Activated CD4-positive, CD25-positive, alpha-beta regulatory T cell treated with anti-CD3 and anti-CD28 coated beads, Interleukin-2, amount 50 U/mL, for 24 hours (primary cell): ENCODE measurements at places on chromosomes 1 and 21.

DNA sequence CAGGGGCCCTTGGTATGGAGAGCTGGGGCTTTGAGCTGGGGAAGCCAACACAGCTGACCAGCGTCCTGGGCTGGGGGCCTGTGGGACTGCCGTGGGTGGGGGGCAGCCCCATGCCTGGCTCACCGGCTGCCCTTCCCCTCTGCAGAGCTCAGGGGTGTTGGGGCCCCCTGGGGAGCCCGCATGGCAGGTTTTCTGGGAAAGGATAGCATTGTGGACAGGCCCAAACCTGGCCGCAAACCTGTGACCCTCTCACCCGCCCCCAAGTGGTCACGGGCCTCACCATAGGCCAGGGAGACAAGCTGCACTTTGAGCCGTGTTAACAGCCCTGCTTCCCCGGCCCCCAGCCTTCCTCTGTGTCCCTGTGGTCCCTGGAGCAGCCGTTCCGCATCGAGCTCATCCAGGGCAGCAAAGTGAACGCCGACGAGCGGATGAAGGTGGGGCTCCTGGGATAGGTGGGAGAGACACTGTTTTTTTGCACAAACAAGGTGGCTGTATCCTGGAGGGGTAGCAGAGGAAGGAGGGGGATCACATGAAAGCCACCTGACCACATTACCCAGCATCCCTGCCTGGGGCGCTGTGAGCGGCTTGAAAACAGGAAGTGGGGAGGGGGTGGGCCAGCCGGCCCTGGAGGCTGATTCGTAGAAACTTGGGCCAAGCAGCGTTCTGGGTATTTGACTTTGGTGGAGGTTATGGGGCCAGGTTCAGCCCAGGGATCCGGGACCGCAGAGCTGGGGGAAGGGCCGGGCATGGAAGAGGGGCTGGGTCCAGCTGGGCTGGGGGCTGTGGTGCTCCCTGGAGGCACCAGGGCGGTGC lies 65.9 kb downstream of the PIK3CD start:
- peak; percentile 75 for ATAC-seq

- no peak for ATAC-seq
Observed at GRCh38 chr1:226236826-226237225, 13.4 kb downstream of the MIXL1 start.

- no peak for ATAC-seq
Observed at GRCh38 chr1:63886340-63886739, 112.5 kb downstream of the ROR1 start.

- no peak for ATAC-seq
Observed at GRCh38 chr1:4512636-4513035, 141.8 kb upstream of the AJAP1 start.

DNA sequence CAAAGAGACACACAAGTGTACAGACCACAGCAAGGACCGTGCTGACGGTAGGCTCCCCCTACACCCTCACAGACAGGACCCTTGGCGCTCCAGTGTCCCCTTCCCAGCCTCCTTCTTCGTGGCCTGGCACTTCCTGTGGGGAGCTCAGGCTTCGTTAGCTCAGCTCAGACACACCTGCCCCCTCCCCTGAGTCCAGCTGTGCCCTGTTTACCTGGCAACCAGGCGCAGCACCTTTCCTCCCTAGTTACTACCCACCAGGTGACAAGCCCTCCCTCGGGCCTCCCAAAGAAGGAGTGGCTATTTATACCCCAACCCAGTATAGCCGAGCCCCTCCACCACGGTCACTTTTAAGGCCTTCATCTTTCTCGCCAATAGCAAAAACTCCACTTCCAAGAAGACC lies 4.7 kb downstream of the CELF3 start:
- no peak for ATAC-seq

DNA sequence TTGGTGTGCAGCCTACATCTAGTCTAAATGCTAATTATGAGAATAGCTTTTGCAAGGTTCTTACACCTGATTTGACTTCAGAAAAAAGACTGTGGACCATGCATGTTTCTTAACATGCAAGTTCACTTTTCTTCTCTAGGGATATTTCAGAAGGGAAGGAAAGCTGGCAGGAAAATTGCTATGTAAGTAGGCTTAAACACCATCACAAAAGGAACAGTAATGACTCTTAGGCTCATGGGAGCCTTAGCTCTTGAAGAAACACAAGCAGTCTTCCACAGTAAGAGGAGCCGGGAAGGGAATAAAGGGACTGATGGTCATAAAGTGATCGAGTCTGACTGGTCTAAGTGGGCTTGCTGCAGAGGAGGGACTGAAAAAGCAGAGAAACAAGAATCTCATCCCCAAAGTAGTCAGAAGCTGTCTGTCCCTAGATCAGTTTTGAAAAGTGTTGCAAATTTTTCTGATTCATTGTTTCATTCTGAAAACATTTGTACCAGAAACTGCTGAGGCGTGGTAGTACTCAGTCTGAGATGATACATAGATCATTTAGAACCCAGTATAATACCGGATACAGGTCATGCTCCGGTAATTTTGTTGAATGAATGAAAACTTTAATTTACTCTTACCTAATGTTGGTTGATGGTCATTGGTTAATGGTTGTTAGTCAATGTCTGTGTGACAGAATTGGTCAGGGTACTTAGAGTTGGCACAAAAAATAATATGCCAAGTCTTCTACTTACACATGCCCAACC lies 40.9 kb downstream of the SMYD2 start:
- no peak for ATAC-seq

GRCh38 chr1:154182344-154183045 lies 9.4 kb downstream of the TPM3 start:
- ATAC-seq: peak; percentile 65

DNA sequence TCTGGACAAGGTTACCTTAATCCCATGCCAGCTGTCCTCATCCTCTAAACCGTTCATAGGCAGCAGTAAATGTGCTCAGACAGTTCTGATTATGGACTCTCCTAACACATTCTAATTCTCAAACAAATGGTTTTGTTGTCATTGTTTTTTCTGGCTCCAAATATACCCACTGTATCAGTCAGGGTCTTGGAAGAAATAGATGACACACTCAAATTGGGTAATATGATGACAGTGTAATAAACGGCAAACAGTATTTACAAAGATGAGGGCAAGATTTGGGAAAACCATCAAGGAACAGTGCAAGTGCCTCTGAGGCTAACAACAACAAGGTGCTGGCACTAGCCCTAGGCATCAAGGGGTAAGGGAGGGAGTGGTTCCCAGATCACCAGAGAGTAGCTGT lies 4.3 kb upstream of the CDC20 start:
- no peak for ATAC-seq

DNA sequence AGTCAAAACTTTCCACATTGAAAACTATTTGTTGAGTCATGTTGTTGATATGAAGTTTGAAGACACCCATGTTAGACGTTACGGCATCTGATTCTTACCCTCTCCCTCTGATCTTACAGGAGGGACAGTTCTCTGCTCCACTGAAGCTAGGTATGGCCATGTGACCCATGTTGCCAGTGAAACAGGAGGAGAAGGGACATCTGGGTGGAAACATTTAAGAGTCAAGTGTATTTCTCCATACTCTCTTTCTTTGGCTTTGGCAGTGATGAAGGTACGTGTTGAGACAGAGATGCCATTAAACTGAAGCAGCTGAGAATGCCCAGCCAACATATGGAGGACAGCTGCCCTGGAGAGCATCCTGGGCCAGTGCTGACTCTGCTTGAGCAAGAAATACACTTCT lies 198.4 kb upstream of the PTGFR start:
- no peak for ATAC-seq

- no peak for ATAC-seq
Observed at GRCh38 chr1:94327001-94327690, 89.8 kb upstream of the ARHGAP29 start.

DNA sequence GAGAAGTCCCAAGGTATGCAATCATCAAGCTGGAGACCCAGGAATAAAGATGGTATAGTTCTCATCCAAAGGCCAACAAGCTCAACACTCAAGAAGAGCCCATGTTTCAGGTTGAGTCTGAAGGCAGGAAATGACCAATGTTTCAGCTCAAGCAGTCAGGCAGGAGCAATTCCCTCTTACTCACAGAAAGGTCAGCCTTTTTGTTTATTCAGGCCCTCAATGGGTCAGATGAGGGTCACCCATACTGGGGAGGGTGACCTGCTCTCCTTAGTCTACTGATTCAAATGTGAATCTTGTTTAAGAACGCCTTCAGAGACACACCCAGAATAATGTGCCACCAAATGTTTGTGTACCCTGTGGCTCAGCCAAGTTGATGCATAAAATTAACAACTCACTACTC lies 262.4 kb downstream of the USP25 start:
- no peak for ATAC-seq

DNA sequence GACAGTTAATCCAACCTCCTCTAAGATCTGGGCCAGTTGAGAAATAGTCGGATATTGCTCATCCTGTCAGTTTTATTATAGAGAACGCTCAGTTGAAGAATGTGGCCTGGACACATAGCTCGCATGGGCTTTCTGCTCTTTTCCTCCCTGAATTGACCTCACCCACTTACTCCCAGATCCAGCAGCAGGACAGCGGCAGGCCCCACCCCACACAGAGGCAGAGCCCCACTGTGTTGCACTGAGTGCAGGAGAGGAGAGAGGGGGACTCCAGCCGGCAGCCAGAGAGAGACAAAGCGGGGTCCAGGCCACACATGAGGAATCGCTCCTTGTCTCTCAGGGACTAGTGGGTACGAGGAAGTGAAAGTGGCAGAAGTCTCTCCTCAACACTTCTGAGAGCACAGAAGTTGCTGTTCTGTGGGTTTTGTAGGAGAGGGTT lies 78.6 kb downstream of the LAMC1 start:
- ATAC-seq: no peak

DNA sequence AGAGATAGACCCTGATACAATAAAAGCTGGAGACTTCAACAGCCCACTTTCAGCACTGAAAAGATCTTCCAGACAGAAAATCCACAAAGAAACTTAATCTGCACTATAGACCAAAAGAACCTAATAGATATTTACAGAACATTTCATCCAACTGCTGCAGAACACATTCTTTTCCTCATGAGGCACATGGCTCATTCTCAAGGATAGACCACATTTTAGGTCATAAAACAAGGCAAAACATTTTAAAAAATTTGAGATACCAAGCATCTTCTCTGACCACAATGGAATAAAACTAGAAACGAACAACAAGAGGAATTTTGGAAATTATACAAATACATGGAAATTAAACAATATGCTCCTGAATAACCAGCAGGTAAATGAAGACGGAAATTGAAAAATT lies 15.0 kb upstream of the IL20 start:
- no peak for ATAC-seq

DNA sequence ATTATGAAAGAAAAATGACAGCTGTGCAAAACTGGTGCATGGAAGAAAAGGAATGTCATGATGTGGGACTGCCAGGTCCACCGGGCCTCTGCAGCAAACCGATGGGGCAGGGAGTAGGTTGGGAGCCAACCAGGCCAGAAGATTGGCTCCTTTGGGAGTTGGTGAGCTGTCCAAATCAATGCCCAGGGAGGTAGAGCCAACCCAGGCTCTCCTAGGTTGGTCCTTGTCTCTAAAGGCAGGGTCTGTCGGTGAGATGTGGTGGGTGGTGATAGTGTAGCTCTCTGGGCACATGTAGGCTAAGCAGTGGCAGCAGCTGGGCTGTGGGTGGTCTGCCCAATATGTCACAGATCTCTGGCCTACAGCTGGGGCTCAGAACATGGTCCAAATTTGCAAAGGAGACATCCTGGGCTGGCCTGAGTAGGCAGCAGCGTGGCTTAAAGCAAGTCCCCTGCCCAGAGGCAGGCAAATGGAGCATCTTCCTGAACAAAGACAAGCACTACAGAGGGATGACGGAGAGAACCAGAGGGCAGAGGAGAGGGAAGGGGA lies 61.2 kb upstream of the PRDX6 start:
- no peak for ATAC-seq

- ATAC-seq: peak; percentile 40
Observed at GRCh38 chr1:84156210-84156621, 12.1 kb downstream of the PRKACB start.

DNA sequence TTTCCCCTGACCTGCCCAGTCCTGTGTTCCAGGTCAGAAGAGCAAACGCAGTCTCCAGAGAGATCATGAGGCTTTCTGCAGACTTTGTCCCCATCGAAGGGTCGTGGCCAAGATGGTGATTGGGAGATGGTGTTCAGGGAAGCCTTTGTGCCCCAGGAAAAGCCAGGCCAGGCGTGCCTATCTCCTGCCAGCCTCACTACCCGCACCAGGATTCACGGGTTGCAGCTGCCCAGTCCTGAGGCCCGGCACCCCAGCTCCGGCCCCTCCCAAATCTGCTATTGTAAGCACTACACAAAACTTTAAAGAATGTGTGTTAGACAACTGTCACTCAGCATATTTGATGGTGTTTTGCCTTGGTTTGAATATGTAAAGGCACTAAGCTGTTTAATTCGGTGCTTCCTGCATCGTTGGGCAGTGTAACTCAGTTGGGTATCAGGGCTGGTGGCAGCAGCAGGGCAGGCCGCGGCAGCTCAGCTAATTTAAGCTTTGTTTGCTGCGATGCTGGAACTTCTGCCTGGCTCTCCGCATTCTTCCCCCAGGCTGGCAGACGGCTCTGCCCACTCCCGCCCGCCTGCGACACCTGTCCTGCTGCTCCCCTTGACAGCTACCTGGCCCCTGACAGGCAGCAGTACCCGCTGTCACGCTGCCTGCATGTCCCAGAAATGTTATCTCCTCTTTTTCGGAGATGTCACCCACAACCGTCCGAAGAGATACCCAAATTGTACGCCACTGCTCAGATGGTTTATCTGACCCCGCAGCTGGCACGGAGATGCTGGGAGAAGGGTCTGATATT lies 209.0 kb upstream of the VAMP3 start:
- no peak for ATAC-seq

DNA sequence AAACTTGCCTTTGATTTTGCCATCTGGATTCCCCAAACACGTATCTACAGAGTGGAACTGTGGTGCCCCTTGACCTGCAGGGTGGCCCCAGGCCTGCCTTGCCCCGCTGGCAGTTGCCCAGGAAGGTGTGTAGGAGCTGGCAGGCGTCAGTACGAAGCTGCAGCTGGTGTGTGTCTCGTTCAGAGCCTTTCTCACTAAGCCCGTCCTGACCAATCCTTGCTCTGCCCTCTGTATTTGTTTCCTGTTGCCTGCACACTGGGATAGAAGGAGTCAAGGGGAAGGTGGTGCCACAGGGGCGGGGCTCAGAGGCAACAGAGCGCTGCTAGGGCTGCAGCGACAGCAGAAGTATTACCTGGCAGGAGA lies 5.2 kb upstream of the VSIG8 start:
- ATAC-seq: no peak

DNA sequence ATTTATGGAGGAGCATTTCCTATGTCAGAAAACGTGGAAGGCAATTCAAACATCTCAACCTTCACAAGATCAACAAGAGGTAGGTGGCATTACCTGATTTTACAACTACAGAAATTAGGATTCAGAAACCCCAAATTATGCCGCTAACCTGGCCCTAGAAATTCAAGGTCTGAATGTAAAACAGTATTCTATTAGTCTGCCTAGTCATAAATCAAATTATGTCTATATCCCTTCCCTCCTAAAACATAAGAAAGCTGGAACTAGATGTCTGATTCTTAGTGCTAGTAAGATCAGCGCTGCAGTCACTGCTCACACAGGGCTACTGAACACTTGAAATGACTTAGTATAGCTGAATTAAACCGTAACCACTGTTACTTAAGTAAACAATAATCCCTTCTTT lies 1.4 kb downstream of the TOMM20 start:
- no peak for ATAC-seq
